ENCODE measurements at places on chromosomes 7 and 10.

DNA sequence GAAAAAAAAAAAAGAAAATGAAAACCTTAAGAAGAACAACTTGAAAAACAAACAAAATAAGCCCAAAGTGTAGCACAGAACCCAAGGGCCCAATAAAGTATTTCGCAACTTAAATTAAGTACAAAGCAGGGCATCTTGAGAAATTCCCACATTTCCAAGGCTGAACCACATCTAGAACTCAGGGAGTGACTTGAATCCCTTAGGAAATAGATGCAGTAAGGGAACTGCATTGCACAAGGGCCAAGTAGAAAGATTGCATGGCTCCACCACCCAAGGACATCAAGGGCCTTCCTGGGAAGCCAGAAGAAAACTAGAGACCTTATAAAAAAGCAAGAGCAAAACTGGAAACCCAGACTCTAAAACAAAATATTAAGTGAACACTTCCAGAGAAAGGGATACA is 352.7 kb downstream of the CXCL12 start:
- DNase-seq = no peak

- peak; percentile 14 for DNase-seq
Measured at GRCh38 chr7:107233174-107233573, 64.4 kb downstream of the HBP1 start.

DNA sequence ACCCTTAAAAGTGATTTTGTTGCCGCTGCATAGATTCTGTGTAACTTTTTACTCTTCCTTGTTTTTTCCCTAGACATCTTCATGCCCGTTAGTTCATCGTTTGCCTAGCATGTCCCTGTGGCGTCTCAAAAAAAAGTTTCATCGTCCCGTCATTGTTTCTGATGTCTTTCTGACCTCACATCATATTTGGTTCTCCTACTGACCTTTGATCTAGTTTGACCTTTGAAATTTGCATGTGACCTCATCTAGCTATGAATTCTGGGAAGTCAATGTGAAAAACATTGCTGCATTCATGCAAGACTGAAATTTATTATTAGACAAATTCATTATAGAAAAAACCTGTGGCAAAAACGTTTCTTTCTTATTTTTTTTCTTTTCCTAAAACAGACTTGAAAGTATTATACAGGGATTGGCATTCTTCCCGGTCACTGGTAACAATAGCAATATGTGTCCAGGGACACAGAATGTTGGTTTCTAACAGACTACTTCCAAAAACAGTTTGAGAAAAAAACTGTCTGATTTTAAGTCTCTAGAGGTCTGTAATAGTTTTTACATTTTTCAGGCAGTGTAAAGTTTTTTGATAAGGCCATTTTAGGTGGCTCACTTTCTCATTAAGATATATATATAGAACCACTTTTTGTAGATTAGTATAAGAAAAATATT is 280.9 kb downstream of the USP6NL start:
- no peak for DNase-seq

DNA sequence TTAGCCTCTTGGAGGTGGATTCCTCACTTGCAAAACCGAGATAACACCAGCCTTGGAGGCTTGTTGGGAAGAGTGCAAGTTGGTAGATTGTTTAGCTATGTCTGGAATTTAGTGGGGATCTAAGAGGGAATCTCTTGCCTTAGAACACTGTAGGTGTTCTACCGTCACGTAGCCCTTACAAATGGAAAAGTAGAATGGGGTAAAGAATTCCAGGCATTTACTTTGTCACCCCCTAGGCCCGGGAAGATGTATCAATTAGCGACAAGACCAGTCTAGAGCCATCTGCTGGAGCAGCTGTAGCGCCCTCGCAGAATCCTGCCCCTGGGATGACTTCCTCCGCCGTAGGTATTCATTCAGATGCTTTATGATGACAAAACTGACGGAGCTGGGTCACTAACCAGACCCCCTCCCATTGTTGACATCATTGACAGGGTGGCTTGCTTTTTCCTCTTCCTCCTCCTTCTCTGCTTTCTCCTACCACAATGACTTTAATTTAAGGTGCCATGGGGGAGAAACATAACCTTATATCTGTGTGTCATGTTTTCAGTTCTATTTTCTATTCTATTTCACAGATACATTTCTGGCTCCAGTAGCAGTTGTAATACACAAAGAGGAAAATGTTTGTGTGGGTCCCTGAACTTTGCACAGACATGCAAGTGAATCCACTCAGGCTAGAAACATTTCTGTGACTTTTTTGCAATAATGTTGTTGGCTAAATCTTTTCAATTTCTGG is 262.6 kb upstream of the LYZL1 start:
- peak; percentile 4 for DNase-seq

DNA sequence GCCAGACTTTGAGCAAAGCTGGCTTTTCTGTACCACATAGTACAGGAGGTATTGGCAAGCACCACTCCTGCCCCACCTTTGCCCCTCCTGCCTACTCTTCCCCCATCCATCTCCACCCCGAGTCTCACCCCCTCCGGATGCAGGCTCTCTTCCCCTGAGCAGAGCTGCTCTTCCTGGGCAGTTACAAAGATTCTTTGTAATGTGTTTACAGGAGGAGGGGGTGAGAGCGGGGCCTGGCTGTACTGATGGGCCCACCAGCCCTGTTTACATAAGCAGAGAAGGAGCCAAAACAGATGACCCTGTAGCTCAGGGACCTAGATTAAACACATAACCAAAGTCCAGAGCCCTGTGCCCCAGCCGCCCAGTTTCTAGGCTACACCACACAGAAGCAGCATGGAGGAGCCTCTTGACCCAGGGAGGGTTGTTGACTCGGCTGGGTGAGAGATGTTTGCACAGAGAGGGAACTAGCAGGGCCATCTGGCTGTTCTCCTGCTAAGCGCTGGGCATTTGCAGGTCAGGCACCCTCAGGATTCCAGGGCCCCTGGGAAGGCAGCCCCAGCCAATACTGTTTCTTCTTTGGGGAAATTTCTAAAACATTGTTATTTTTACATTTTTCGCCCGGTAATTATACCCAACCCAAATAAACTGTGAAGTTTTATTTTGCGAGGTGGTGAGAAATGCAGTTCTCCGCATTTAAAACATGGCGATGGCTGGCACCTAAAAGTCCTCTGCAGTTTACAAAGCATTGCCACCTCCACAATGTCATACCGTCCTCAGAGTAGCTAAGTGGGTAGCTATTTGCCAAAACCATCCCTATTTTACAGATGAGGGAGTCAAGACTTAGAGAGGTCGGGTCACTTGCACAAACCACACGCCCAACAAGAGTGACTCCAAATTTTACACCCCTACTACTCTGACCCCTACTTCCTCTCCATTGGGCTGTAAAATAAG is 11.4 kb upstream of the ZKSCAN1 start:
- no peak for DNase-seq

- DNase-seq = peak; percentile 17
Measured at GRCh38 chr10:95441547-95441923, 119.6 kb downstream of the SORBS1 start.

DNA sequence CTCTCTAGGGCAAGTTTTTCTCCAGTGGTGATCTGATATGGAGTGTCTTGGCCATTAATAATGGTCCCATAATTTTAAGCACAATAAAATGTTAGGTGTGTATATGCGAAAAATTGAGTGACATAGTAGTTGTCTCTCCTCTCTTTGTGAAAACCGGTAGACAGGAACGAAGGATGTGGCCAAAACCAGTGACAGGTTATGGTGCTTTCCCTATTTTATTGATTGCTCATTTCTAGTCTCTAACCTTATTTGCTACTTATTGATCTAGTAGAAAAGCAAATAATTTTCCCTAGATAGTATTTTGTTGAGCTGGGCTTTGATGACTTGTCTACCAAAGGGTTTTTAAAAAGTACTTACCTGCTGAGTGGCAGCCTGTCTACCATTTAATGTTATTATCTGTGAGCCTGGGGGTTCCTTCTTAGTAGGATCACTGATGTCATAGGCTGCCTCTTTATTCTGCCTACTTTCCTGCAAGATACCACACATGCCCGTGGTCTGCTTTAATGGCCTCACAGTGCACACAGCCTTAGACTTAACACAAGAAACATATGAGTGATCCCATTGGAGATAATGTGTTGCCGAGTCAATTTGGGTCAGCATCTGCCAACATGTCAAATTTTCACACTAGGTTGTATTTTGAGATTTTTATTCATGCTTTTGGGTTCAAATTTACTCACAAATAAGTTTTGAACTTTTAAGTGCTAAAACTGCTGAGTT is 100.0 kb downstream of the AUTS2 start:
- DNase-seq = no peak

DNA sequence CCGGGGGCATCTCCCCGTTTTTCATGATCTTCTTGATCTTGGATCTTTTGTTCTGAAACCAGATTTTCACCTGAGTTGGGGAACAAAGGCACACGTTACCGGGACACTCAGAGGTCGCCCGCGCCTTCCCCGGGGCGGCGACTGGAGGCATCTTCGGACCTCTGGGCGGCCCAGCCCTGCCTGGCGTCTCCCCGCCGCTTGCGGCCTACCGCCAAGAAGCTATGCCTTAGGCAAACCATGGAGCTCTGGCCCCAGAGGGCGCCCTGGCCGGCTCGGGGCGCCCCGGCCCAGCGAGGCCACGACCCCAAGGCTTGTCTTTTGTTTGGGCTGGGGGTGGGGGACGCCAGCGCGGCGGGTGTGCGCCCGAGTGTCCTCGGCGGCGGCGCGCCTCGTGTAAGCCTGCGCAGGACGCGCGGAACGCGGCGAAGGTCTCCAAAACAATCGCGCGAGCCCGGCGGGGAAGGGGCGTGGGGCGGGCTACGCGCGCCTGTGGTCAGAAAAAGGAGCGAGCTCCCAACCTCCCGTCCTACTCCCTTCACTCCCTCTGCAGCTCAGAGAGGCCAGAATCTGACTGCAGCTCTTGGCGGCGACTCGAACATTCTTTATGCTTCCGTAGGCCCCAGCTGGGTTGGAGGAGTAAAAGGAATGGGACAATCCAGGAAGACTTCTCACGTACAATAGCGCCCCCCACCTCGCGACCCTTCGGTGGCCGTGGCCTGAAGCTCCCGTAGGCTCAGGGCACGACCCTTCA is 3.5 kb downstream of the DLX5 start:
- DNase-seq = no peak

DNA sequence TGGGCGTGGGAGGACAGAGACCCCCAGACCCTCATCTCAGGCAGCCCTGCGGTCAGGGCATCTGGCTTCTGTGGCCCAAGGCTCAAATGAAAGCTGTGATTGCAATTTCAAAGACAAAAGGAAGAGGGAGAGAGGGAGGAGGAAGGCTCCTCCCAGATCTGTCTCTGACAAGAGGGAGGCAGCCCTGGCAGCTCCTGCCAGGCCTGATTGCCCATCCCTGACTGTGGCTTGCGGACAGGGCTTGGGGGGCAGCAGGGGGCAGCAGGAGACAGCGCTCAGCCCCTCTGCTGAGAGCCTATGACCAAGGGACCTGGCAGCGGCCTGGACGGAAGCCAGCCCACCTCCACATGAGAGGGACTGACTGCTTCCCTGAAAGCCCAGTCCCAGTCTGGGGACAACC is 91.8 kb downstream of the PTPRN2 start:
- peak; percentile 29 for DNase-seq

DNA sequence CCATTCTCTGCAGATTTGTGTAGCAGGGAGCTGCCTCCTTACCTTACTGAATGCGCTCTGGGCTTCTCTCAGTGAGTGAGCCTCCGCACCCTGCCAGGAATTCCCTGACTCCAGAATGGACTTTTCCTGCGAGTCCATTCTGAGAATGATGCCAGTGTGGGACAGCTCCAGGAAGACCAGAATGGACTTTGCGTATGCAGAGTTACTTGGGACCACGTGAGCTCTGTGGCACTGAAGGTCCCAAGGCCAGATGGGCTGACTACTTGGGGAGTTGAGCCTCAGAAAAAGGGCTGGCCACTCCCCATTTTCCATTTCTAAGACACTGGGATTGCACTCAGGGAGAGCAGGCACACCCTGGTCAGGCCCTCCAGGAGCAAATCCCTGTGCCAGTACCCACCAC is 324.7 kb upstream of the ZMIZ1 start:
- DNase-seq = no peak

DNA sequence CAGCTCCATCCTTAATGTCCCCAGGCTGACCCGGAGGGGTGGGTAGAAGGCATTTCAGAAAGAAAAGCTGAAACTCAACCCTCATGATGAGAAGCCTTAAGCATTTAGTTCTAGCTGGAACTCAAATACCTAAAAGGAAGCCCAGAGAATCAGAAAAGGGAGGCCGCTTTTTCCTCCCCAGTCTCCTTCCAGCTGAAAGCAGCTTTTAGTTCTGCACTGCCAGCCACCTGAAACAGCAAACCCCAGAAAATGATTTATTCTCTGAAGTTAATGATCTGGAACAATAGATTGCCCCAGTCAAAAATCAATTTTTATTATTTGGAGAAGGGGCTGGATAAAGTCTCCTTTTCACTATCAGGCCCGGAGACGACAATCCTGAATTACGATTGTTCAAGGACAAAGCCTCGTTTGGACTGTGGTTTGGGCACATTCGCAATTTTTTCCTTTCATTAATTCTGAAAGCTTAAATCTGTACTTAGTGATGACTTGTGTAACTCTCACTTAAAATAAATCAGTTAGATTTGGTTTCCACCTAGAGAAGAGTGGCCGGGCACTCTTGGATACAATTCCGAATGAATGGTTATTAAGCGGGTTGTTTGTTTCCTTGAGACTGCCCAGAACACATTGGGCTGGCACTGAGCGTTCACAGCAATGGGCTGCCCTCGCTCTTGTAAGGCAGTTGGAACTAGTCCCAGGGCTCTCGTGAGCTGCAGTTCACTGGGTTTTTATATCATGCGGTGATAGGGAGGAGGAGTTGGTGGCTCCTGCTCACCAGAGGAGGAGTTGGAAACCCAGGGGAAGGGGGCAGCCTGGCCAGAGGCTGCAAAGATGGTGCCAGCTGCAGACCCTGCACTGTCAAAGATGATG is 262.2 kb downstream of the CCSER2 start:
- no peak for DNase-seq
